Upper lobe of left lung (tissue), 6 donors: ENCODE measurements at places on chromosomes 6 and 20. TPM values are rescaled to one million over a fixed set of nuclear protein-coding genes. Genes with fewer than 3 reads are reported as not detected.

GRCh38 chr6:153801917-153802316, 237.1 kb upstream of the OPRM1 start:
- no peaks in the 10 kb centered on the region for H3K36me3 ChIP-seq
- no peak overlapping the region for H3K27ac ChIP-seq
- no peaks in the 10 kb centered on the region for H3K27me3 ChIP-seq
- no peak for DNase-seq
- no peak overlapping the region for H3K4me3 ChIP-seq
- H3K4me1 ChIP-seq, result no peaks in the 10 kb centered on the region

GMPR gene
- total RNA-seq, result 25.6 TPM

- H3K36me3 ChIP-seq, result no peaks in the 10 kb centered on the region
- no peak for DNase-seq
- H3K27ac ChIP-seq, result no peak overlapping the region
- no peak overlapping the region for H3K4me3 ChIP-seq
- H3K27me3 ChIP-seq, result no peaks in the 10 kb centered on the region
Observed at GRCh38 chr6:33817489-33817888, 13.7 kb upstream of the MLN start.

SLC2A10 gene
- total RNA-seq, result 9.1 TPM
